Stimulated activated CD8-positive, alpha-beta memory T cell treated with anti-CD3 and anti-CD28 coated beads, Interleukin-7, amount 100 ng/mL, for 4 hours (primary cell): ENCODE measurements at places on chromosomes 2 and 18.

- DNase-seq = no peak
Observed at GRCh38 chr2:100146657-100146960, 4.2 kb upstream of the AFF3 start.

DNA sequence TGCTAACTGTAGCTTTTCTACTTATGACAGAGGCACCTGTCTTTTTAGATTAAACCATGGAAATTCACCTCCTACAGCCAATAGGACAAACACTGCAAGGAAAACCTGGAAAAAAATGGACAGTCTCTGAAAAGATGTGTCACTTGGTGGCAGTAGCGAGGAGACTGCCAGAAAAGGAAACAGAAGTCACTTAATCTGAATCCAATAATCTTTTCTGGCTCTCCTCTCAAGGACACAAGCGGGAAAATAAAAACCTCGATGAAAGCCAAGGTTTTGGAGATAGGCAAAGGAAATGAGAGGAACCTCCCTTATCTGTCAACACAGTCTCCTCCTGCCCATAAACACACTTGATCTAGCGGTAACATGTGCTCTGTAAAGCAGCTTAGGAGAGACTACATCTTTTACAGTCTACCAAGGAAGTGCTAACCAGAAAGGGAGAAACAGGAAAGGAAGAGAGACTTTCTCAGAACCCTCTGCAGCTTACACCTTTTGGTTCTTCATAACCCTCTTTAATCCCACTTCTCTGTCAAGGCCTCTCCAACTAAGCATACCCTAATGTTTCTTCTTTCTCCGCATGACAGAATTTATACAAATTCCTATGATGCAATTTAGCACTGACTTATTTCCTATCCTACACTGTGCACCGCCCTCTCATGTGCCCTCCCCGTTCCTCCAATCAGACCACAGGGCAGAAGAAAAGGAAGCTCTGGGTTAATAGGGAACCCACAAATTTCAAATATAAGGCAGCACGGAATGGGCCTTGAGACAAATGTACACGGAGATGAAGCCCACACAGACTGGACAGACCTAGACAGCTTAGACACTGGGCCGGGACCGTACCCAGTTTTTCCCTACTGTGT is 52.8 kb downstream of the CLASP1 start:
- DNase-seq = no peak

DNA sequence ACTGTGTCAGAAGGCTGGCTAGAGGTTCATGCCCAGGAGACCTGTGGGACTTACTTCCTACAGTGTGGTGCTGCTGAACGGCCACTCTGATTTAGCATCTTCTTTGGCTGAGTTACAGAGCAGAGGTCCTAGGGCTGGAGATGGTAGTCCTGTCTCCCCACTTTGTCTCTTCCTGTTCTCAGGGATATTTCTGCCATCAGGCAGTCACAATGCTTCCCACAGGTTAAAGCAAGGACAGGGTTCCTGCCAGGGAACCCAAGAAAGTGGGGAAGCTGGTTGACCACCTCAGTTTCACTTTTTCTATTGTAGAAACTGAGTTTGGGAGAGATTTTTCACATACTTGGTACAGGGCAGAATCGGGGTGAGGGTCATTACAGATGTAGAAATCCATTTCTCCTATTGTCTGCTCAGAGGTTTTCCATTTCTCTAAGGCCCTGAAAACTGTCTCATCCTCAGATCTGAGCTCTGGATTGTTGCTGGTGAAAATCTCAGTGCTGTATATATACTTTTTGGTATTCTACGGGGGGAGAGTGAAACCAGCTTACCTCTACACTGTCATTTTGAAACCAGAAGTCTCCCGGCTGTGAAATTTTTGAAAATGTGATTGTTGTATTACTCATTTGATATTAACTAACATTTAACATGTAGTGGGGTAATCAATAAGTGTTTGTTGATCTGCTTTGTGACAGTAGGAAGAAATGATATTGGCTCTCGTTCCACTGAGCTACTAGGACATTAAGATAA is 37.0 kb upstream of the MEP1B start:
- DNase-seq = no peak

- DNase-seq = no peak
Observed at GRCh38 chr2:3323360-3324035, 54.1 kb downstream of the EIPR1 start.

- no peak for DNase-seq
Observed at GRCh38 chr2:28681606-28682005, 70.0 kb upstream of the PPP1CB start.

GRCh38 chr2:226327830-226328229 is 471.8 kb downstream of the IRS1 start:
- no peak for DNase-seq

DNA sequence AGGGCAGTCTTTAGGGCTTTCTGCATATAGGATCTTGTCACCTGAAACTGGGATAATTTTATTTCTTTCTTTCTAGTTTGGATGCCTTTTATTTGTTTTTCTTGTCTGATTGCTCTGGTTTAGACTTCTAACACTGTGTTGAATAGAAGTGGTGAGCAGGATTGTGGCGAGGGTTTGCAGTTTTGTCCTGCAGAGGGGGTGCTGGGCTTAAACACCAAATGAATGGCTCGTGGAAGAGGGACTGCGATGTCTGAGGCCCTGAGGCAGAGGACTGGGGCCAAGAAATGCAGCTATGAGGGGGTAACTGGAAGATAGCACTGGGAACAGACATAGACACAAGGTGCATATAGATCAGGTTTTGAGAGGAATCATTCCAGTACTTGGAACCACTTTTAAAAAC is 20.5 kb downstream of the UBE2F start:
- DNase-seq = no peak

GRCh38 chr2:71891155-71891554 is 256.5 kb downstream of the CYP26B1 start:
- DNase-seq = no peak

- no peak for DNase-seq
Observed at GRCh38 chr18:9101730-9102507, 580 bp upstream of the NDUFV2 start.

DNA sequence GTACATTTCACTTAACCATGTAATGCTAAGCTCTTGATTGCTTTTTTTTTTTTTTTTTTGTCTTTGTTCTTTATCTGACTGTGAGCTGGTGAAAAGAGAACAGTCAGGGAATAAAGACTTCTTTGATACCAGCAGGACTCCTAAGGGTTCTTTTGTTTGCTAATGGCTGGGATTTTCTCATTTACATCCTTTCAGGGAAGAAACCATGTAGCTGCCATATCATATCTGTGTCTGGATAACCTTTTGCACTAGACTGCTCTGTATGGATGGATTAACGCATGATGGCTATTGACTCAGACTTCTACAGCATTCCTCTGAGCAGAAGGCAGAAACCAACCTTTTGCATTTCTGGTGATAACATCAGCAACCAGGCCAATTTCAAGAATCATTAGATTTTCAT is 504.0 kb downstream of the LRRTM4 start:
- no peak for DNase-seq

GRCh38 chr2:17573085-17573803 is 32.7 kb downstream of the VSNL1 start:
- no peak for DNase-seq

- DNase-seq = no peak
Observed at GRCh38 chr2:211281430-211282073, 725.2 kb downstream of the CPS1 start.

GRCh38 chr2:237485304-237485703 is 1.7 kb upstream of the MLPH start:
- DNase-seq = no peak

DNA sequence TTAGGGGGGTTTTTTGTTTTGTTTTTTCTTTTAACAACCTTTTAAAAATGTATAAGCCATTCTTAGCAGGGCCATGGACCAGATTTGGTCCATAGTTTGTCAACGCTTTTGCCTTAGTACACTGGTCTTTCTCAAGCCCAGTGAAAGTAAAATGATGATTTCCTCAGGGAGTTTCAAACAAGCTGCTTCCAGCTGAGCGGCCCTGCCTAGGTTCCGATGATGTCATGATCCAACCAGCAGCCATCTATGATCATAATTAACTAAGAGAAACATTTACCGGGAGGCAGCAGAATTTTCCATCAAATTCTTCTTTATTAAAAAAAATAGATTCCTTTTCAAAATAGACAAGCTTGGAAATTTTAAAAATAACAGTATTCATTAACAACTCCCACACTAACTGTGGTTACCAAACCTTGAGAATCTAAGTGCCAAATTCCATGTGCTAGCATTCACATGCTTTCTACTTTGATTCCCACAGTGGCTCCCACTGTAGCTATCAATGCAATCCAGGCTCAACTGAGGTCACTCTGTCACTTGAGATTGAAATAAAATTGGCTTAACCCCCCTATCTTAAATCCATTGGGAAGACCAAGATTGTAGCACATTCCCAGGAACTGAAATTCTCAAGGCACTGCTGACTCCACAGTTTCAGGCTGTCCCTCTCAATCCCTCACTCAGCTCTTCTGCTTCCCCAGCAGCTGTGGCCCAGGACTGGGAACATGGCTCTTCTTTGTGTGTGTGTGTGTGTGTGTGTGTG is 148.9 kb downstream of the RNF152 start:
- no peak for DNase-seq

DNA sequence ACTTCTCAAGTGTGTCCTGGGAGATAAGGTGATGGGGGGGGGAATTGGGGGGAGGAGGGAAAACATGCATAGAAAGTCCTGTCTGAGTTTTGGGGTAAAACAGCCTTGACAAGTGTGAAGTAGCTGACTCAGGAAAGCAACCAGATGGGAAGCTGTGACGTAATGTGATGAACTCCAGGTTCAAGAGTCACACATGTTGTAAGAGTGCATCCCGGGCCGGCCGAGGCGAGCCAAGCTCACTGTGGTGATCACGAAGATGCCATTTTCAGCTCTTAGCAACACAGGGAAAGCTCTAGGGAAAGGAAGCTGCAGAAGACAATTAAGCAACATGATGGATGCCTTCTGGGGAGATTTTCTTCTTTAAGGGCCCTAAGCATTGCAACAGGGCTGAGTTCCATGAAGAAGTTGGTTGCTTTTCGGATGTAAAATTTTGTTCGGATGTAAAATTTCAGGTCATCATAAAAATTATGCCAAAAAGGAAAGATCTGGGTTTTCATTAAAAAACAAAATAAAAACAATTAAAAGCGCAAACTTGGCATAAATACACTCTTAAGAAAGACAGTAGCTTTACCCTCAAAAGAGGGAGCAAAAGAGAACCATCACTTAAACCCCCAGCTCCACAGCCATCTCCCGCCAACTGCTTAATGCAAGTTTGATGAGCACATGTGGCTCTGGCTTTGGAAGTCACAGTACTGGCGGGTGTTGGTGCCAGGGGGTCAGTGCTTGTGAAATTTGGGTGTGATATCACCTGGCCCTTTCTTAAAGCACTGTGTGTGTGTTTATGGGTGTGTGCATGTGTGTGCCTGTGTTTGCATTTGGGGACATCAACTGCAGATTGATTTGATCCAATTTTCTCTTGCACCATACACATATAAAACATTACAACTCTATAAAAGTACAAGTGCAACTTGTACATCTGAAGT is 19.1 kb downstream of the SERTAD2 start:
- DNase-seq = no peak

- no peak for DNase-seq
Observed at GRCh38 chr2:28445448-28446258, 50.2 kb upstream of the PLB1 start.

DNA sequence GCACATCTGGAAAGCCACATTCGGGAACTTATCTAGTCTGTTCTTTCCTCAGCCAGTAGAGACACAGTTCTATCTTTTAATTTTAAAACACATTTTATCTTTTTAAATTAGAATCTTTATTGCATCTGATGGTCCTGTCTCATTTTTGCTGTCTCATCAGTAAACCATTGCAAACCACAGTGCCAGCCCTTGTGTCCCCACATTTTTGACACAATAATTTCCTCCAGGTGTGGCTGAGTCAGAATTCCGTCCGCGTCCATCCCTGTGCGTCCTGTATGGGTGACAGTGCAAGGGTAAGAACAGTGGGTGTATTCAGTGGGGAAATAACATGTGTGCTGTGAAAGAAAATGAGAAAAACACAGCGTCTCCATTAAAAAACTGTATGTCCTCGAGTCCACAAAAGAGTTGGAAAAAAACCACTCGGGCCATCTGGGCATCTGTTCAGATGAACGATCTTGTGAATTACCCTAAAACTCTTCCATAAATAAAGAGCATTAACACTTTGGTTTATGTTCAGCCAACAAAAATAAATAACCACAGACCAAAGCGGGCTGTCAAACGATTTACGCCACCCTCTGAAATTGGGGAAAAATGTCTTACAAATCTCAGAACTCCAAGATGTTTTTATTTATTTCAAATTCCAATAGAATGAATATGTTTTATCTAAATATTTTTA is 137.3 kb downstream of the ZNF516 start:
- DNase-seq = no peak

DNA sequence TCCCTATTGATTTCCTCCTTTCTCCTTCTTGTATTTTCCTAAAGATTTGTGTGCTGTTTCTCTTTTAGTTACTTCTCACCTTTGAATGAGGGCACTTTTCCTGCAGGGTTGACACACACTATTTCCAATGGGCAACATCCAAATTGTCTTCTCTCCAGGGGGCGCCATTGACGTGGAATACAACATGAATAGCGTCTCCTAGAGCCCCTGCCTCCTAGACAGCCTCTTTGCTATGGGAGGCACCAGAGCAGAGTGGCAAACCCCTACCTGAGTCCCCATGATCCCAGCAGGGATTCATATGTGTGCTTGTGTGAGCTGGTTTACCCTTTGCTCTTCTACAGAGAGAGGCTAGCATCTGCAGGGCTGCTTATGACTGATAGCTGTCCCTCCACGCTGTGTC is 61.3 kb upstream of the ITSN2 start:
- peak; percentile 17 for DNase-seq

DNA sequence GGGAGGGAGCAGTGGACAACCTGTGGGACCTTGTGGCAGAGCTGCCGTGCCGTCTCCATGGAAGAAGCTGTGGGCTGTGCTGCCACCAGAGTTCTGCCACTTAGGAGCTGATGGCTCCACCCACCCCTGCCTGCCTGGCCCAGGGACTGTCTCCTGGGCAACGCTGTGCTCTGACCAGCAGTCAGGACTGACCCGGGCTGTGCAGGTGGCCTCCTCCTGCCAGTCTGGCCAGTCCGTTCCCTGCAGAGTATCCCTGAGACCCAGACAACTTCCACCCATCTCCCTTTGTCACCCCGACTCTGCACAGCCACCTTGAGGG is 12.8 kb downstream of the ASIC4 start:
- DNase-seq = no peak

- no peak for DNase-seq
Observed at GRCh38 chr18:56565046-56565445, 73.3 kb downstream of the TXNL1 start.

DNA sequence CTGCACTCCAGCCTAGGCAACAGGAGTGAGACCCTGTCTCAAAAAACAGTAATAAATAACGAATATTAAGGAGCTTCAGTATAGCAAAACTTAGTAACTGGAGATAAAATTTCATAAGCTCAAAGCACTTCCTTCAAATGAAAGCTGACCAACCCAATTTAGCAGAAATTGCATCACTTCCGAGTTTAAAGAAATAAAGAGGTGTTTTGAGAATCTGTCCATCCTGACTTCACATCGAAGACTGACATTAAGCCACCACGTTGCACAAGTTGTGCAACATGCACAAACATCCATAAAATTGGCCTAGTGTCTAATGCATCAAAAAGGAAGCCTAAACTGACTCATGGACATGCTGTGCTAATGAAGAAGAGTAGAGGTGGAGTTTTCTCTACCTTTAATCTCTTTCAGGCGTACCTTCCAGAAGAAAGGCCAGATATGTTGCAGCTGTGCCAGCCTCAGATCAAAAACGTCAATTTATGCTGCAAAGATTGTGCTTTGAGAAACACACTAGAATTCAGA is 7.7 kb upstream of the DSG3 start:
- no peak for DNase-seq
